BJ (cell line): ENCODE measurements at places on chromosomes 7 and 10. TPM values are rescaled to one million over a fixed set of nuclear protein-coding genes. Genes with fewer than 3 reads are reported as not detected.

DNA sequence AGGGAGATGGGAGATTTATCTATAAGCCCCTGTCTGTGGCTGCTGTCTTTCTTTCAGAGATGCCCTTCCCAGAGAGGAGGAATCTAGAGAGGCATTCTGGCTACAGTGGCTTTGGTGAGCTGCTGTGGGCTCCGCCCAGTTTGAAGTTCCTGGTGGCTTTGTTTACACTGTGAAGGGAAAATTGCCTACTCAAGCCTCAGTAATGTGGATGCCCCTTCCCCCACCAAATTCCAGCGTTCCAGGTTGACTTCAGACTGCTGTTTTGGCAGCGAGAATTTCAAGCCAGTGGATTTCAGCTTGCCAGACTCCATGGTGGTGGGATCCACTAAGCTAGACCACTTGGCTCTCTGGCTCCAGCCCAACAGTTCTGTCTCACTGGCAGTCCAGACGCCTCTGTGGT is 951.6 kb downstream of the CCSER2 start:
- no peak for DNase-seq

- DNase-seq, result no peak
Observed at GRCh38 chr7:149147072-149147751, at the start of gene ZNF398. Gene ZNF398, plus strand, starts transcription at chr7:149147453. Its CDS starts 290 bp downstream, at chr7:149147743.

- DNase-seq, result no peak
Observed at GRCh38 chr7:16609842-16610450, 35.6 kb downstream of the ANKMY2 start.

DNA sequence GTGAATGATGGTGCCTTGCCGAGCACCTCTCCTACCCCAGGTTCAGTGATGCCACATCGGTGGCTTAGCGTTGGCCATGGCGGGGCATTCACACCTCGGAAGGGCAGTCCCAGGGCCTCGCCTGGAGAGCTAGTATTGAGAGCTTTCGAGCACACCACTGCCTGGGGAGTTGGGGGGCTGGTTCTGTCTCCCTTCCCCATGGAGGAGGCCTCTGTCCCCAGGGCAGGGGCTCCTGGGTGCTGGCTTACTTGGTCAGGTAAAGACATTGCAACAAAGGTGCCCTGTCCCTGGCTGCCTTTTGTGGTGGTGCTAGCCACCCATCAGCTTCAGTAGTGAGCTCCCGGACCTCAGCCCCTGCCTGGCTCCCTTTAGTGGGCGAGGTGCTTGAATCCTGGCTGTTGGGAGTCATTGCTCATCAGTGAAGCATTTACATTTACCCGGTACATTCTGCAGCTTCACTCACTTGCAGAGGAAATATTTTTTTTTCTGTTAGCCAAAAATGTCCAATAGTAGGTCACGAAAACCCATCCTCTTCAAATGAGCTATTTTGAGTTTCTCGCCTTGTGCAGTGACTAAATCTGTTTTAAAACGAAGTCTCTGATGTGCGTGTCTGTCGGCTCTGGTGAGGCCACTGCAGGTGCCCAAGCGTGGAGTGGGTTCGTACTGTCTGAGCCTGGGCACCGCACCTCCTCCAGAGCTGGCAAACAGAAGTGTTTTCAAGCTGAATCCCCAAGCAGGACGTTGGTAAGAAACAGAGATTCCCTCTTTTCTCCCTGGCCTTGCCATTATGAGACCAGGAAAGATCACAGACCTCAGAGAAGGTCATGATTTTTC is 95.5 kb downstream of the INPP5A start:
- no peak for DNase-seq

DNA sequence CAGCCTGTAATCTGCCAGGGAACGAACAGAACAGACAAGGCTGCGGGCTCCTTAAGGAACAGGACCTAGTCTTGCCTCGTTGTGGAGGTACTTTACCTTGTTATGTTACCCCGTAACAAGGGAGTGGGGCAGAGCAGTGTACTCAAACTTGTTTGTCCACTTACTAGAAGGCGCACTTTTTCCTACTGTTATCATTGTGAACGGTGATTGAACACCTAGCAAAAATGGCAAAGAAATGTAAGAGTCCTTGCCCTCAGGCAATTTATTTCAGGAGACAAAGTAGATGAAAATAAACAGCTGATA is 620 bp upstream of the IMPDH1 start:
- no peak for DNase-seq

GRCh38 chr10:48678041-48678440 is 6.6 kb upstream of the WDFY4 start:
- no peak for DNase-seq

Gene MGAM2
- polyA plus RNA-seq, result not detected in 2 replicates

Gene GNAT3
- not detected in 2 replicates for polyA plus RNA-seq

Gene CNNM1
- 1.1 and 1.3 TPM in 2 replicates for polyA plus RNA-seq

Gene FAM24A
- not detected in 2 replicates for polyA plus RNA-seq

Gene SFTPD
- not detected in 2 replicates for polyA plus RNA-seq
